ENCODE measurements at places on chromosomes 3 and 15.

DNA sequence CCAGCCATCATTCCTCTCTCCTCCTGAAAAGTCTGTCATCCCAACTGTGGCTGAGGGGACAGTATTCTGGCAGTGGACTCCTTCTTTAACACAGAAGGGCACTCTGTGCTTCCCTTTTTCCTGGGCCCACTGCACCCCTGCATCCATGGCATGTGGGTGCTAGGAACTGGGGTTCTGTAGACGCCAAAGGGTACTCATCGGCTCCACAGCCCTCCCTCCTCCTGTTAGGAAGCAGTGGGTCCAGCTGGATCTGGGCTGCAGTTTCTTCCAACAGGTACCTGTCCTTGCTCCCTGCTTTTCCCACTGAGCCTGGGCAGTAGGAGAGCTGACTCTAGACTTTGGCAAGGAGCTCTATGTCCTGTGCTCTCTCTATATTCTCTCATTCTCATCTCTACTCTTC lies 6.4 kb upstream of the MANF start:
- DNase-seq, result no peak

DNA sequence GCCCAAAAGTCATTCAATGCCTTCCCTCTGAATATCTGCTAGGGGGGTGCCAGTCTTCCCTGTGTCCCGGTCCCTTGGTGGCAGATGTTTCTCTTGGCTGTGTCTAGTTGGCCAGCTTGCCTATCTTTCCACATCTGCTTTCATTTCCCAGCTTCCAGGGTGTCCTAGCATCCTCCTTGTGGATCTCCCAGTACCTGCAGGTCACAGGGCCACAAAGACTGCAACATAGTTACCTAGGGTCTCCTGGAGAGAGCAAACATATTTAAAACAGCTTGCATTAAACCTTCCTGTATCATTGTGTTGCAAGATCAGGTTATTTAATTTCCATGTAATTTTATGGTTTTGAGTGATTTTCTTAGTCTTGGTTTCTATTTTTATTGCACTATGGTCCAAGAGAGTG lies 400.1 kb downstream of the GRM7 start:
- no peak for DNase-seq

- peak; percentile 42 for DNase-seq
These were observed 12.3 kb upstream of the PCSK6 start for GRCh38 chr15:101501703-101502373.

DNA sequence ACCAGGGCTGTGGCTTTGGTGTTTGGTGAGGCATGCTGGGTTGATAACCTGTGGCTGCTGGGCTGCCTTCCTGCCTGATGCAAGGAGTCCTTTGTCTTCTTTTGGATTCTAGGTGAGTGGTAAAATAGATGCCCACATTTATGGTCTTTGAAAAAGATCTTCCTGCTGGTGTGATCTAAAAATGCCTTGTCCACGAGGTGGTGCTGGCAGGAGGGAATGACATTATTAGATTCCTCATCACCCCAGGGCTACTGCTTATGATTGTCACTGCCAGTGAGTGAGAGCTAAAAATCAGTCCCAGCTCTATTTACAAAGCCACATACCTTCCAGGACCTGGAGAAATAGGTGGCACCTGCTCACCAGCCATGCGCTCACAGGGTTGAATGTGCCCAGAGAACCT lies 355.5 kb upstream of the ROPN1 start:
- DNase-seq, result no peak

GRCh38 chr15:78615151-78615589 lies 5.6 kb downstream of the CHRNA3 start:
- no peak for DNase-seq

DNA sequence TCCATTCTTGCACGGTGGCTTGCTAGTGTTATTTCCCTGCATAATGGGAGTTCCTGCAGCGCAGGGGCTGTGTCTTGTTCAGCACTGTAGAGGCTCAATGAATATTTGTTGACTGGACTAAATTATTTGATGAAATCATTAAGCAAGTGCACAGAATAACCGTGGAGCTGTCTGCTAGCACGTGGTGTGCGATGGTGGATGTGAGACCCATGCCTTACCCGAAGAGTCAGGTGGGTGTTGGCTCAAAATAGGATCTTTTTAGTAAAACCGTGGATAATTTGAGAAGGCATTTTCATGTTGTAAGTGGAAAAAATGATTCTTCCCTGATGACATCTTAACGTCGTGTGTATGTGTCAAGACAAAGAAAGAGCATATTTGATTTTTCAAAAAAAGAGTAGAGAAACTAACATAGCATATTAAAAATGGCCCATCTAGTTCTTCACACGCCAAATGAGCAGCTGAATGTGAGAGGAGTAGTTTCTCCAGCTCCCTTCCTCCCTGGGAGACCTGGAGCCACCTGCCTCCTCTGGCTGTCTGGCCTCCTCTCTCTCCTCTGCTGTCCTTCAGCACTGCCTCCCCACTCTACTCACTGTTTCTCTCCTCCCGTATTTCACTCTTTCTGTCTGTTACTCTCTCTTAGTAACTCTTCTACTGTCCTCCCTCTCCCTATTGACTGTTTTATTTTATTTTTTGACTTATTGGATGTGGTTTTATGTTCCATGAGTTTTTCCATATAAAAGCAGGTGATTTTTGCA lies 6.3 kb downstream of the FAM81A start:
- no peak for DNase-seq

DNA sequence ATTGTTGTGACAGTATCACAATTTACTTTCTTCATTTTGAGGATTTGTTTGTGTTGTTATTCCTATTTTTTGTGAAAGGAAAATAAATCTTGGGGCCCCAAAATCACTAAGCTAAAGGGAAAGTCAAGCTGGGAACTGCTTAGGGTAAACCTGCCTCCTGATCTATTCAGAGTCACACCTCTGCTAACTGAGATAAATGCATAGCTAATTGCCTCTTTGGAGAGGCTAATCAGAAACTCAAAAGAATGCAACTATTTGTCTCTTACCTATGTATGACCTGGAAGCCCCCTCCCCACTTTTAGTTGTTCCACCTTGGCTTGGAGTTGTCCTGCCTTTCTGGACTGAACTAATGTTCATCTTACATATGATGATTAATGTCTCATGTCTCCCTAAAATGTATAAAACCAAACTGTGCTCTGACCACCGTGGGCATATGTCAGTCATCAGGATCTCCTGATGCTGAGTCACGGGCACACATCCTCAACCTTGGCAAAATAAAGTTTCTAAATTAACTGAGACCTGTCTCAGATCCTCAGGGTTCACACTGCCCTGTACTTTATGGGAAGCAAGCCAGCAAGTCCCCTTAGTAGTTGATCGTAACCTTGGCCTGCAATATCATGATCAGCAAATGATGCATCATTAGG lies 523.2 kb upstream of the GOLIM4 start:
- no peak for DNase-seq

DNA sequence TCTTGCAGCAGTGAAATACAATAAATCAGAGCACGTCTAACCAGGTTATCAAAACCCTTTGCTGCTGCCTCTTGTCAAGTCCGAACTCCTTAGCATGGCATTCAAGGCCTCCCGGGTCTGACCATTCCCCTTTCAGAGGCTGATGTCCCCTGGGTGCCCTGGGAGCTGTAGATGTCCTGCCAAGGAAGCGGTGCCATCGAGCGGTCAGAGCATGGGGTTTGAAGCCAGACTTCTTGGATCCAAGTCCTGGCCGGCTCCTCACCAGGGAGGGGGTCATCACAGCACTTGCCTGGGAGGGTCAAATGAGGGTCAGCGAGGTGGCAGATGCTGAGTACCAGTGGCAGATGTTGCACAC lies 496 bp downstream of the TF start:
- no peak for DNase-seq

DNA sequence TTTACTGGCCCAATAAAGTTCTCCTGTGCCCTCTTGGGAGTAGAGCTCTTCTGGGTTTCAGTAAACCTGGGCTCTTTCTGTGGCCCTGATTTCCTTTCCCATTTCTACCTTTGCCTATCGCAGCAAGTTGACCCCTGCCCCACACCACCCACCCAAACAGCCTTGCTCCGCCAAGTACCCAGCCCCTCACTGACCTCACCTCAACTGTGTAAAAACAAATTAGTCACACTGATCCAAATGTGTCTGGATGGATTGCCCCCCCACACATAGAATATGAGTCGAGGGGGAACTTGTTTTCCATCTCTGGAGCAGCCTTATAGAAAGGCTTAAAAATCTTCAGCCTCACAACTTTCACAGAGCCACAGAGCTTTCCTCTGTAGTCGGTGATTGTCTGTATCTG lies 28.6 kb upstream of the VEPH1 start:
- no peak for DNase-seq

GRCh38 chr15:40282147-40282868 lies 556 bp downstream of the ANKRD63 start:
- peak; percentile 68 for DNase-seq

DNA sequence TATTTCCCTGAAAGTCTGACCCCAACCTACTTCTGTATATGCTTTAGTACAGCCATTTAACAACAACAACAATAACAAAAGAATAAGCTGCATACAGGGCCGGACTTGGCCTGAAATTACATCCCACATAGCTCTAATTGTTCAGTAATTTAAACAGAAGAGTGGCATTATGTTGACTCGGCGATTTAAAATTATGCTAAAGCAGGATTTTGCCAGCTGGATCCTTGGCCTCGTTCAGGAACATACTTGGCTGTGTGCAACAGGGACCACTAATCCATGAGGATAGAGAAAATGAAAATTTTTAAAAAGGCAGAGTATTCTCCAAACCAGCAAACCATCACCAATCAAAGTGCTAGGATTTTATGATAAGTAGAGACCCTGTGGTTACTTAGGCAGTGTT lies 433.1 kb upstream of the RBMS3 start:
- no peak for DNase-seq

GRCh38 chr3:10968401-10968800 lies 24.1 kb upstream of the SLC6A1 start:
- no peak for DNase-seq

GRCh38 chr3:159775372-159775961 lies 213.2 kb upstream of the IL12A start:
- no peak for DNase-seq

DNA sequence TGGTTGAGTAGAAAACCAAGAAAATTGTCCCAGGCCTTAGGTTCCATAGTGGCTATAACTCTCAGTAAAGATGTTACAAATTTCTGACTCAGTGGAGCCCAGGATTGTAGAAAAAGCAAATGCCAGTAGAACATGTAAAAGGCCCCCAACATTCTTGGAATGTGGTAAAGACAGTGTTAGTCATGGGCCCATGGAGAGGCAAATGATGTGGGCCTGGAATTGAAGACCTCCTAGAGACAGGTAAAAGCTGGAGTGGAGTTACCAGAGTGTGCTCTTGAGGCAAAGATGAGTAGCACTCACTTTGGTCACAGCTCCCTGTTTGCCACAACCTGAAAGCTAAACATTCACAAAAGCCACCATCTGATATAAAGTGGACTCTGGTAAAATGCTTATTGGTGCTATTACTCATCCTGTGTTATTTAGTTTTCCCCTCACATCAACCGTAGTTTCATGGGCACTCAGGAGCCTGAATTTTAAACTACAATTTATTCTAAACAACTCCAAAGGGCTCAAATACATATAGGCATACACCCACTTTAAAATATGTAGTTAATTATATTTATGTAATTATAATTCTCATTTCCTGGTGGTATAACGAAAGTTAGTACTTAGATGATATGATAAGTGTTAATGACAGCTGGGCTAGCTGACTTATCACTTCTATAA lies 359.6 kb upstream of the NECTIN3 start:
- DNase-seq, result no peak

DNA sequence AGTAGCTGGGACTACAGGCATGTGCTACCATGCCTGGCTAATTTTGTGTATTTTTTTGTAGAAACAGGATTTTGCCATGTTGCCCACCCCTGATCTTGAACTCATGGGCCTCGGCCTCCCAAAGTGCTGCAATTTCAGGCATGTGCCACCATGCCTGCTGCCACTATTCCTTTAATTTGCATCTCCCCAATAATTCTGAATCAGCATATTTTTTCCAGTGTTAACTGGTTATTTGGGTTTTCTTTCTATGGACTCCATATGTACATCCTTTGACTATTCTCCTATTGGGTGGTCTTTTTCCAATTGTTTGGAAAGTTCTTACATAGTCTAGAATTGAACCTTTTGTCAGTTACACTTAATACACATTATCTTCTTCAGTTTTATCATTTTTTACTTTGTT lies 28.1 kb downstream of the HLTF start:
- no peak for DNase-seq

GRCh38 chr3:122356402-122356801 lies 26.6 kb downstream of the MIX23 start:
- DNase-seq, result peak; percentile 36

- no peak for DNase-seq
These were observed 367.4 kb downstream of the IL20RB start for GRCh38 chr3:137325170-137325569.

- no peak for DNase-seq
These were observed 75.7 kb downstream of the EFL1 start for GRCh38 chr15:82186719-82187406.

- no peak for DNase-seq
These were observed 32.9 kb downstream of the WNT7A start for GRCh38 chr3:13846716-13847570.

- no peak for DNase-seq
These were observed 17.0 kb downstream of the ANKDD1A start for GRCh38 chr15:64928626-64929220.

DNA sequence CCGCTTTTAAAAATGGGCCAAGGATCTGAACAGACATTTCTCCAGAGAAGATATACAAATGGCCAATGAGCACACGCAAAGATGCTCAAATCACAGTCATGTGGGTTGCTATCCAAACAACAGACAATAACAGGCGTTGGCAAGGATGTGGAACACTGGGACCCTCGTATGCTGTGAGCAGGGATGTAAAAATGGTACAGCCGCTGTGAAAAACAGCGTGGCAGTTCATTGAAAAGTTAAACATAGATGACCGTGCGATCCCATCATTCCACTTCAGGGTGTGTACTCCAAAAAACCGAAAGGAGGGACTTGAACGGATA lies 6.7 kb upstream of the LRRC15 start:
- no peak for DNase-seq

Data from CD4-positive, alpha-beta T cell treated with Interleukin-17A for 4 hours (primary cell).